NCI-H226 (cell line): ENCODE measurements at places on chromosomes 12 and 14.

DNA sequence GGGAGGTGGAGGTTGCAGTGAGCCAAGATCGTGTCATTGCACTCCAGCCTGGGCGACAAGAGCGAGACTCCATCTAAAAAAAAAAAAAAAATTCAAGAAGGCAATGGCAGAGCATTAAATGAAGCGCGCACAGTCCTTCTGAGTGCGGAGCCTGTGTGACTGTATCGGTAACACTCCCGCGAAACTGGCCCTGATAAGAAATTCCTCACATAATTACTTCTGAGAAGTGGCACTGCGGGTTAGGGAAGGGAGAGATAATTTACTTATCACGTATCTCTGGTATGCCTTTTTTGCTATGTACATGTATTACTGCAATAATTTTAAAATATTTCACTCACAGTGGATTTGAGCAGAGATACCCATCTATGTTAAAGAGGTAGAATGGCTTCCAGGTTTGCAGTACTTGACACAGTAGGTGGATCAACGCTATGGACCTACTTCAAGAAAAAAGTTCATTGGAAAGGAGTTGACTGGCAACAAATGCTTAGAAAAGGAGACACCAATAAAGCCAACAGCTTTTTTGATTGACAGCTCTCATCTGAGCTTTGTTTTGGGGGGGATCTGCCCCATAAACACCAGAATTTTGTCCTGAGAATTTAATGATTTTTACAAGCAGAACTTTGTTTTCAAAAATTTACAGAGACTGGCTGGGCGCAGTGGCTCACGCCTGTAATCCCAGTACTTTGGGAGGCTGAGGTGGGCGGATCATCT lies 29.2 kb upstream of the SPTLC2 start:
- peak; percentile 72 for DNase-seq

DNA sequence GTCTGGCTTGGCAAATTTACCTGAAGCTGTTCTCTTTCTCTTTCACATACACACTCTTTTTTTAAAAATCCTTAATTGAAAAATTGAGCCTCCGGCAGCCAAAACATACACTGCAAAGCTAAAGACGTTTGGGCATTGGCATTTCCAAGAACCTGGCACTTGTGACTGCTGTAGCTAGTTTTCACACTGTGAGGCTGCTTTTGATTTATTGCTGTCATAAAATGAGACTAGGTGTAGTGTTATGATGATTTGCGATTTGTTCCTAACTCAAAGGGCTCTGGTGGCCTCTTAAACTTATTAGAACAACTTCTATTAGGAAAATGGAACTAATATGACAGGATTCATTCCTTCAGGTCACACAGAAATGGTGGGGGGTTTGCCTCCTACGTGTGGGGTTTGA lies 377.1 kb upstream of the FAR2 start:
- DNase-seq: no peak

DNA sequence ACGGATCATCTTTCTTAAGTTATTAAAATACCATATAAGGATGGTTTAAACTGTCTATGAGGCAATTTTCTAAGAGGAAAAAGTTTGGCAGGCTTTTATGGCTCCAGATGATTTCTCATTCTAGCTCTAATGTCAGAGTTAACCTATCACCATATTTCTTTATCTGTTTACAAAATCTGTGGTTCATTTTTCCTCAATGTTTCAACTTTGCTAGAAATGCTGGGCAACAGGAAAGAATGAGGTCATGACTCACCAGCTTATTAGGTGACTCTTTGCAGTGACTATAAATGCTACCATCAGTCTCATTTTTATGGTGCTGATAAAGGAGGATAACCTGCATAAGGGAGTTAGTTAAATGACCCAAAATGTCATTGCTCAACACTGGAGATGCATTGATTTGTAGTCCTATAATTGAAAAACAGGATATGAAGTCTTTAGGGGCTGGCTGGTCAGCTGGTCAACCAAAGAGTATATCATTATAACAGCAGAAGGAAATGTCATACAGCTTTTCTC lies 45.3 kb upstream of the RAP1B start:
- DNase-seq: peak; percentile 24

GRCh38 chr14:92513966-92514843 lies 624 bp downstream of the RIN3 start:
- DNase-seq: no peak

GRCh38 chr14:68546839-68547238 lies 246.0 kb downstream of the ZFP36L1 start:
- peak; percentile 92 for DNase-seq

DNA sequence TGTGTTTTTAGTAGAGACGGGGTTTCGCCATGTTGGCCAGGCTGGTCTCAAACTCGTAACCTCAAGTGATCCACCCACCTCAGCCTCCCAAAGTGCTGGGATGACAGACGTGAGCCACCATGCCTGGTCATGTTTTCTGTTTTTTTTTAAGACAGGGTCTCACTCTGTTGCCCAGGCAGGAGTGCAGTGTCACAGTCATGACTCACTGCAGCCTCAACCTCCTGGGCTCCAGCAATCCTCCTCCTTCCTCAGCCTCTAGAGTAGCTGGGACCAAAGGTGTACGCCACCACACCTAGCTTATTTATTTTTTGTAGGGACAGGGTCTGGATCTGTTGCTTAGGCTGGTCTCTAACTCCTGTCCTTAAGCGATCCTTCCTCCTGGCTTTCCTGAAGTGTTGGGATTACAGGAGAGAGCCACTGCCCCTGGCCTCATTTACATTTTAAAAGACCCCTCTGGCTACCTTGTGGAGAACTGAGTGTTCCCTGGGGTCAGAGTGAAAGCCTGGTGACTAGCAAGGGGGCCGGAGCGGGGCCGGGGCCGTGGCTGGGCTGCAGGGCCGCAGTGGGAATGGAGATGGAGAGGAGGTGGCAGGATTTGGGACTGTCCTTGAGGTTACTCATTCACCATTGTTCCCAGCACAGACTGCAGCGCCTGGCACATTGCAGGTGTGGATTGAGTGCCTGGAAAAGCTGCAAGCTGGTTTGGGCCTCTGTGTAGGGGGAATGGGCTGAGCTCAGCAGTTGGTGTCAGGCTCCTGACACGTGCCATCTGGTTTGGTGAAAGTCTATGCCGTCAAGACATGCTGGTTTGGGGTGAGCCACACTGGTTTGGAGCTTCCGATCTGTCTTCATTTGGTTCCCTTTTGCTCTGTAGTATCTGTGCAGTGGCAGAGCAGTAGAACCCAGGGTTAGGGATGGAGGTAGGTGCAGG lies 18.1 kb downstream of the KMT5A start:
- DNase-seq: no peak

GRCh38 chr12:131628766-131629448 lies 82.0 kb upstream of the SFSWAP start:
- no peak for DNase-seq

DNA sequence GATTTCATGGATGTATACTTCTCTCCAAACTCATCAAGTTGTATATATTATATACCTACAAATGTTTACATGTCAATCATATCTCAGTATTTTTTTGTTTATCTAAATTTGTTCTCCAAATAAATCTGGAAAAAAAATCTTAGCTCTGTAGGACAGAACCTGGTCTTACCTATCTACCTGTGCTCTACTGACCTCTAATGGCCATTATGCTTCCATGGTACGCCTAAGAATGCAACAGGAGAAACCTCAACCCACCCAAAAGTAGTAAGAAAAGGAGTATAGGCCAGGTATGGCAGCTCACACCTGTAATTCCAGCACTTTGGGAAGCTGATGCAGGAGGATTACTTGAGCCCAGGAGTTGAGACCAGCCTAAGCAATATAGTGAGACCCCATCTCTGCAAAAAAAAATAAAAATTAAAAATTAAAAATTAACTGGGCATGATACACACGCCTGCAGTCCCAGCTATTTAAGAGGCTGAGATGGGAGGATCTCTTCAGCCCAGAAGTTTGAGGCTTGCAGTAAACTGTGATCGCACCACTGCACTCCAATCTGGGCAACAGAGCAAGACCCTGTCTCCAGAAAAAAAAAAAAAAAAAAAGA lies 8.7 kb downstream of the OR11H4 start:
- DNase-seq: no peak

DNA sequence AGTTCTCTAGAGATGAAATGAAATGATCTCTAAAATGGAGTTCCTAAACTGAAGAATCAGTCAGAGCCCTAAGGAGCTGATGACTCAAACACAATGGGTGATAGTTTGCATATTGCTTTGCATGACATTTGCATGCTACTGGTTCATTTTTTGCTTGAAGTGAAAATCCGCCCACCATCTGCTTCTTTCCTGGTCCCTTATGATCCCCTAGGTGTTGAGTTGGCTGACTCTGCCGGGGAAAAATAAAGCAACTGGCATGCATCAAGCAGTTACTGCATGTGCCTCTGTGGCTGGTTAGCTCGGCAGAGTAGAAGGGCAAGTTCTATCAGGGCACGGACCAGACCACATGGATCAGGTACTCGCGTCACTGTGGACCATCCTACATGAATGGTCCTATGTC lies 151.1 kb downstream of the PPM1H start:
- DNase-seq: no peak

DNA sequence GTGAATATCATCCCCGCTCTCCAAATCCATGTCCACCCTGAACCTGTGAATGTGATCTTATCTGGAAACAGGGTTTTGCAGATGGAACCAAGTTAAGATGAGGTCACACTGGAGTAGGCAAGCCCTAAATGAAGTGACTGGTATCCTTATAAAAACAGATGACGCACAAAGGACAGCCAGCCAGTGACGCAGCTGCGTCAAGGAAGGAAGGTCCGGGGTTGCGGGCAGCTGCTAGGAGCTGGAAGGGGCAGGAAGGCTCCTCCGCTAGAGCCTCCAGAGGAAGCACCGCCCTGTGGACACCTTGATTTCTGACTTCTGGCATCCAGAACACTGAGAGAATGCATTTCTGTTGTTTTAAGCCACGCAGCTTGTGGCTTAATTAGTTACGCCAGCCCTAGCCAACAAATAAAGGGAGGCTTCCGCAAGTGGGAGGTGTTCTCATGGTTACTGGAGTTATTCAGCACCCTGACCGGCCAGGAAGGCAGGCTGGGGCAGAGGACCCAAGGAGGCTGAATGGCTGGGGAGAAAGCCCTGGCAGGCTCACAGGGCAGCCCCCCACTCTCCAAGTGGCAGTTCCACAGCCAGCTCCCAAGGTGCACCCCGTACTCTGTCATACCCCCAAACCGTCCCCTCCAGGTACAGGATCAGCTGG lies 127.6 kb upstream of the NCOR2 start:
- DNase-seq: peak; percentile 61

DNA sequence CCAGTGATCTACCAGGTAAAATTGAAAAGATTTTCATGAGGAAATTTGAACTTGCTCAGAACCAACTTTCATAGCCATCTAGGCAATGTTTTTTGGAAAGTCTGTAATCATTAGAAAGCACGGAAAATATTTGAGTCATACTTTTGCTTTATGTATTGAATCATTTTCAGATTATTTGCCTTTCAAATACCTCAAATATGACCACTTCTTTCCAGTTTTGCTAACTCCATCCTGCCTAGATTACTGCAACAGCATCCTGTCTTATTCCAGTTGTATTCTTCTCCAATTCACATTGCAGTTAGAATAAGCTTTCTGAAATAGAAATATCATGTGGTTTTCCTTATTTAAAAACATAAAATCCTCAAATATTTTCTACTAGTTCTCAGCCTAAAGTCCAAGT lies 239.8 kb upstream of the FAR2 start:
- no peak for DNase-seq

GRCh38 chr14:70188322-70188658 lies 461 bp downstream of the SLC8A3 start:
- no peak for DNase-seq

DNA sequence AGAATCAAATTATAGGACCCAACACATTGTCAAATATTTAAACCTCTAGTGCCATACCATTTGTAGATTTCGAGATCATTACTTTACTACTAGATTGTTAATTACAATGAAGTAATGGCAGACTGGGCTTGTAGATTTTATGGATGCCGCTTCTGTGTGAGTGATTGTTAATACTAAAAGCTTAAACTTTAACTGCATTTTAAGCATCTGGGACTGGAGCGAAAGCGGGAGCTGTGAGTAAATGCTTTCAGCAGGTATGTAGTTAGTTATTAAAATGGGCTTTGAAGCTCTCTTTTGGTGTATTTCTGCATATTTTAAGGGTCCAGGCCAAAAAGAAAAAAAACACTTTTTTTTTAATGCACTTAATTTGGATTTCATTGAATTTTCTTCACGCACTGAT lies 519.3 kb downstream of the MED13L start:
- no peak for DNase-seq

- no peak for DNase-seq
Observed at GRCh38 chr14:105171004-105171673, 2.6 kb upstream of the JAG2 start.

DNA sequence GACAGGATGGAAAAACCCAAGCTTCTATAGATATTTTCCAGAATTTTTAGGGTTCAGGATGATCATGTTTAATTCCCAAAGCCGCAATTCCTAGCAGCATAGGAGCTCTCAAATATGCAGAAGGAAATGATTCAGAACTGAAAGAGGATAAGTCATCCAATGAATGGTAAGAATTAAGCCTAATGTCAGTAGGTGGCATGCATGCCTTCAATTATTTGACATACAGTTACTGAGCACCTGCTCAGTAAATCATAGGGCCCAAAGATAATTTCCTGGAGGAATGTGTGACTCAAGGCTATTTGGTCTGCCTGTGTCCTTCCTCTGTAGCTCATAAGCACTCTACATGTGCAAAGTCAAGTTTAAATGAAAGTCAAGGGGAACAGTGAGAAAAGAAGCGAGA lies 116.8 kb upstream of the SLC38A4 start:
- peak; percentile 92 for DNase-seq

- no peak for DNase-seq
Observed at GRCh38 chr12:6774499-6775062, 2.3 kb downstream of the LAG3 start.

DNA sequence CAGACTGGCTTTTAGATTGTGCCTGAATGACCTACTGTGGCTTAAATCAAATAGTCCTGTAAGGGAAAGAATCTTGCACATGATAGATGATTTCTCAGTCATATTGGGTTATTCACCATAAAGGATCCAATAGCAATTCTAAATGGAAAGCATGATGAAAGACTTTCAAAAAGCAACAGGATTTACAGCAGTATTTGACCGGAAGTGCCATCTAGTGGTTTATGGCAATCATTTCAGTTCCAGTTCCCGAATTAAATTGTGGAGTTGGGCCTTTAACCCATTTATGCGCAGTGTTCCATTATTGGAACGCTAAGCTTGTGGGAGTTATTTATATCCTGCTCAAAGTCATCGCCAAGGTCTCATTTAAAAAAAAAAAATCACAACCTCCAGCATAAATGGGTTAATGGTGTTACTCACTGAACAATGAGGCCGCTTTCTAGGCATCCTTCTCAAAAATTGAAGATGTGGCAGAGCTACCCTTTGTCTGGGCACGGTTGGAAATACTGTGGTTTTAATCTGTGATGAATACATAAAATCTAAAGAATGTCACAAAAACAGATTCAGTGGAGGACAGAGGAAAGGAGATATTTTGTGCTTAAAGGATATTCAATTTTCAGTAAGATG lies 60.8 kb upstream of the REP15 start:
- DNase-seq: no peak

- no peak for DNase-seq
Observed at GRCh38 chr14:79333198-79333546, 878.1 kb downstream of the DIO2 start.

DNA sequence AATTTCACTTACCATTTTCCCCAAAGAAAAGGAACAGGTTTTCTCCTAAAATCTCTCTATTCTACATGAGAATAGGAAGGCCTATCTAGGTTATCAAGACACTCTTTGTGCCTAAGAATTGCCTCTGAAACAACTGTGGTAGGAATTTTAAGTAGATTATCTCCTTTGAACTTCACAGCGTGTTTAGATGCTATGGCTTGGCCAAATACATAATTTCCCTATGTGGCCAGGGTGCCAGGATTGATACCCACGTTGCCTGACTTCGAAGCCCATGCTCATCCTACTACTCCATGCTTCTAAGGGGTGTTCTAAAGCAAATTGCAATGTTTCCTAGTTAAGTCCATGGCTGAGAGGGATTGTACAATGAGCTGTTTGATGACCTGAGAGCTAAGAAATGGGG lies 241.5 kb upstream of the FBXO33 start:
- no peak for DNase-seq
